ENCODE measurements at places on chromosomes 7 and 10.

DNA sequence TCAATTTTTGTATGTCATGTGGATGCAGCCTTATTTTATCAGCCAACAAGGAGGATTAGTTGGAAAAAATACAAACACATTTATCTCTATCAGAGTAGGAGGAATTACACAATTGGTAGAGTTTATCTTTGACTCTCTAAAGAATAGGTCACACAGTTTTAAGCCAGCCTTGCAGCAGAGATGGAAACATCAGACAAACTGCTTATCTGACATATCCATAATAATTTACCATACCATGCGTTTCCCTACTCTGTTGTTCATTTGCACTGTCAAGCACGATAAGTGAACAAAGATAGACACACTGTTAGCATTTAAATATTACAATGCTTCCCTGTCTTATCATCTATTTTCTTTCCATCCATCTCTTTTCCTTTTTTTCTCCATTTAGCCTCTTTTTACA, 283.7 kb upstream of the SMIM30 start:
- DNase-seq = no peak

GRCh38 chr7:40276061-40276460, 141.3 kb downstream of the SUGCT start:
- DNase-seq = no peak

DNA sequence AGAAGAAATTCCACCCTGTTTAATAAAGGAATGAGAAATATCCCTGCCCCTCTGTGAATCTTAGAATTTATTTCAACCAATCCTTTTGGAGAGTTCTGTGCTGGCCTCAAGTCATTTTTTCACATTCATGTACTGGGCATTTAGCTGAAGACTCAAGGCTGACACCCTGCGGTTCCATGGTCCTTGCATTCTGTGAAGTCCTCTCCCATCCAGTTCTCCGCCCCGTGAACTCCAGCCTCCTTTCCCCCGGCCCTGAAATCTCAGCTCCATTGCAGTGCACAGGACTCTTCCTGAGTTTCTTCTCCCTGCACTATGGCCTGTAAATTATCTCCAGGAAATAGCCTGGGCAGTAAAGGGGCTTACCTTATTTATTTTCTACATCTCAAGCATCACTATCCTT, 183.0 kb upstream of the KCND2 start:
- no peak for DNase-seq

- no peak for DNase-seq
These were observed 165.4 kb downstream of the CDC14C start for GRCh38 chr7:49089717-49090116.
